ENCODE measurements at places on chromosomes 6 and 20.
A peak's percentile ranks its signal among the peaks of the same experiment; 100 is the strongest.

- no peak for ATAC-seq
These were observed 399.9 kb upstream of the MARCKS start for GRCh38 chr6:113457198-113457597.

GRCh38 chr6:3913077-3913957 lies 64.1 kb downstream of the FAM50B start:
- peak; percentile 86 for ATAC-seq

DNA sequence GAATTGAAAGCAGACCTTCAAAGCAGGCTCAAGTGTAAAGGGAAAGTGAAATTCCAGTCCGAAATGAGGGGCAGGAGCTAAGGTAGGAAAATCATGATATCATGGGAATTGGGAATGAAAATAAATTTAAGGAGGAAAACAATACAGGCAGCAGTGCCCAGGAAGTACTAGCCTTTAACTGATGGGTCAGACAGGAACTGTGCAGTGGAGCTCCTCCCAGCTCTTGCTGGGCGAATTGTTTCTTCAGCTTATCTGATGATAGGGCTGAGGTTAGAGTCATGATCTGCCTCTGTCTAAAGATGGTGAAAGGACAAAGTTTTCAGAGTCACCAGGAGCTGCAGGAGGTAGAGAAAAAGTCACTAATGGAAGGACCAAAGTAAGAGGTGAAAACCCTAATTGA lies 457.9 kb upstream of the PTCHD4 start:
- ATAC-seq: no peak

- ATAC-seq: no peak
These were observed 3.4 kb downstream of the CST2 start for GRCh38 chr20:23823111-23823510.

DNA sequence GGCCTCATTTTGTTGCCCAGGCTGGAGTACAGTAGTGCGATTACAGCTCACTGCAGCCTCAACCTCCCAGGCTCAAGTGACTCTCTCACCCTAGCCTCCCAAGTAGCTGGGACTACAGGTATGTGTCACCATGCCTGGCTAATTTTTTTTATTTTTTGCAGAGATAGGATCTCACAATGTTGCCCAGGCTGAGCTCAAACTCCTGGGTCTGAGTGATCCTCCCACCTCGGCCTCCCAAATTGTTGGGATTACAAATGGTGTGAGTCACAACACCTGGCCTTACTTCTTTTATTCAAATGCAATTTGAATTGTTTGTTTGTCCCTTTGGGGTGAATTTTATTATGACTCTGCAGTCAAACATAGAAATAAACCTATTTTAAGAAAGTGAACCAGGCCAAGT lies 131.7 kb upstream of the SLC22A16 start:
- no peak for ATAC-seq

- ATAC-seq: no peak
These were observed 398.0 kb downstream of the PLCB1 start for GRCh38 chr20:8530022-8530421.

GRCh38 chr6:119308048-119308570 lies 41.5 kb downstream of the MAN1A1 start:
- peak; percentile 73 for ATAC-seq

DNA sequence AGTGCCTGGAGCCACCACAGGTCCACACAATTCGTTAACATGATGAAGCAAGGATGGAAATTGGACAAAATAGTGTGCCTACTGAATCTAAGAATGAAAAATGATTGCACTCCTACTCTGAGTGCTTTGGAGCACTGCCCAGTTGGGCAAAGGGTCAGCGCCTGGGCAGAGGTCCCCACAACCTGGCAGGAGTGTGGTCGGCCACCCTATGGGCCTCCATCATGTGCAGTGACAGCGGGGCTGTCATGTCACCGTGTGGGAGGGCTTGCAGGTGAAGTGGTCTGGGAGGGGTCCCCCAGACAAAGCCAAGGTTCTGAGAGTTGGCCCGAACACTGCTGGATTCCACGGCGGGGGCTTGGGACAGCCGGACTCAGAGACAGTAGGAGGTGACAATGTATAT lies 36.2 kb upstream of the CD93 start:
- ATAC-seq: no peak

GRCh38 chr6:109478841-109479624 lies 4.0 kb downstream of the ZBTB24 start:
- no peak for ATAC-seq

- no peak for ATAC-seq
These were observed 38.1 kb upstream of the THBS2 start for GRCh38 chr6:169291646-169292337.

DNA sequence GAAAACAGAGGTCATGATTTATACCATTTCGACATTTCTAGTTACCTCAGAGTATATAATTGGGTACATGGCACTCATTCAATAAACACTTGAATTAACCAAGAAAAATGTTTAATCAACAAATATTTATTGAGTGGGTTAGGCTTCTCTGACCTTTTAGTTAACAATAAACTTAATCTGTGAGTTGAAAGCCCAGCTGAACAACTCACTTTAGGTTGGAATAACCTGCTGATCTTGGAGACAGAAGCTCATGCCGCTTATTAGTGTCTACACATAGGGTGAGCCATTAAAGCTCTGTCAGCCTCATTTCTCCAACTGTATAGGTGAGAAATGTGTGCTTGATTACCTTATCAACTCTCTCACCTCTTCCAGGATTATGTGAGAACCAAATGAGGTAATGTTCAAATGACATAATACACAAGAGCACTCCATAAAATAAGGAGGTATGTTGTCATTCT lies 98.2 kb upstream of the DTNBP1 start:
- no peak for ATAC-seq

DNA sequence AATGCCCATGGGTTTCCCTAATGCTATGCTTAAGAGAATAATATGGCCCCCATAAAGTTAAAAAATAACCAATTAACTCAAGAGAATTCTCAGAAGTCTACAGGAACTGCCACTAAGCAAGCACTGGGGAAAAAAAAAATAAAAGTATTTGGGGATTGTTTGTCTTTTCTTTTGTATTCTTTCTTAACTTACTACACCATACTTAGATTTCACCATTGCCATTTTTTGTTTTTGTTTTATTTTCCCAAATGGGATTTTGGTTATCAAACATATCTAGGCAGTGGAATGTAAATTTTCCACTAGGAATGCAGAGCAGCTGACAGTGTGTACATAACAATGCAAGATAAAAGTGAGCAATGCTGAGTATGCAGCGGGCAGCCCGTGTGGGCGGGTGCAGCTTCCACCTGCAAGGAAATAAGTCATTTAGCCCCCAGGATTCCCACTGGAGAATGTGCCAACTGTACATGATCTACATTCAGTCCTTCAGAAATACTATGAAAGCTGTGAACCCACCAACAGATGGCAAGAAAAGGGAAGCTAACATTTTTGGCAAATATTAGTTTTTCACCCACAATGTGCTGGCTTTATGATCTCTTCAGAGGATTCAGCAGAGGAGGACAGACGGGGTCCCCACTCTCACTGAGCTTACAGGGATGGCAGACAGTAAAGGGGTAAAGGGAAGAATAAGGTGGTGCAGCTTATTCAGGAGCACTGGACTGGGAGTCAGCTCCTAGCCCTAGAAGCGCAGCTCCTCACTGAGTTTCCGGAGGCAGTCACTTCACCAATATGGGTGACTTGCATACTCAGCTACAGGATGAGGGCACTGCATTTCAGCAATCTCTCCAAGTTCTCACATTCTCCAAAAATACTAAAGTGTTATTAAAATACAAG lies 44.4 kb downstream of the DCDC2 start:
- no peak for ATAC-seq

DNA sequence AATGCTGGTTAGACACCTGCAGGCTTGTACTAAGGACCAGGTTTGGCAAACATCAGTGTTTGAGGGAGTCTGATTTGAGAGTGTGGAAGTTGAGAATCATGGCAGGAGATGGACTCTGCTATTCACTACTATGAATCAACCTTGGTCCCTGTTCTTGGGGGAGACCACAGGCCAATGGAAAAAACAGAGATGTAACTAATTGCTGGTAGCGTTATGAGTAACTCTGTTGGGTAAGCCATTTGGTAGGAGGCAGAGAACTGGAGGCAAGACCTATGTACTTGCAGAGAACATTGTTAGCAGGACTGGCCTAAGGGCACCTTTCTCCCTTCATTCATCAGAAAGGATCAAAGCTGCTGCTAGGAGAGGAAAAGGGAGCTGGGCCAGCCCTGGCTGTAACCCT lies 8.3 kb upstream of the WFDC2 start:
- ATAC-seq: no peak

- ATAC-seq: no peak
These were observed 33.0 kb downstream of the GJA10 start for GRCh38 chr6:89927264-89927663.

DNA sequence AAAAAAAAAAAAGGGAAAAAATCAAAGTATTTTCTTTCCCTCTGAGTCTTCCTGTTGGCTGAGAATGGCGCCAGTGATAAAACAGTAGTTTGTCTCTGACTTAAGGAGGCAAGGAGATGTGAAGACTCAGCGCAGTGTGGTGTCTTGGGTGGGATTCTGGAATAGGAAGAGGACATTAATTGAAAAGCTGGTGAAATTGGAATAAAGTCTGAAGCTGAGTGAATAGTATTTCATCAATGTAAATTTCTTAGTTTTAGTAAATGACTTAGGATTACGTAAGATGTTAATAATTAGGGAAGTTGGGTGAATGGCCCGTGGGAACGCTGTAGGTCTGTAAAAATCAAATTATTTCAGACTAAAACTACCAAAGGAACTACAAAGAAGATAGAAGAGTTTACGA lies 122.8 kb upstream of the ZNF217 start:
- no peak for ATAC-seq

GRCh38 chr6:16727996-16728395 lies 33.3 kb downstream of the ATXN1 start:
- no peak for ATAC-seq

DNA sequence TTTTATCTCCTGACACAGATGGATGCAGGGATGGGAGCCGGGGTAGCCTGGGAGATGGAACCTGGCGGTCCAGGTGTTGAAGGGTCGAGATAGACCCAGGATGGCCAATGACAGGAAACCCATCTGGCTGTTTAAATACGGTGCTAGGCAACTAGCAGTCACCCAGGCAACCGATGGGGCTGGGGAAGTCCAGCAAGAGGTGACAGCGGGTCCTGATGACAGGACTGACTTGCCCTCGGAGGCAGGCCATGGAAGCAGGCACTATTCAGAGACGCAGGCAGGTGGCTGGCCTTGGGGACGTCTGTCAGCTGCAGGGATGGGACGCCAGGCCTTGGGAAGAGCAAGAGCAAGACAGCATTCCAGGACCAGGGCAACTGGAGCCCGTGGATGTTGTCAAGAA lies 135.4 kb upstream of the RALGAPA2 start:
- no peak for ATAC-seq

- no peak for ATAC-seq
These were observed 106.6 kb downstream of the RTN4IP1 start for GRCh38 chr6:106522562-106523250.

- no peak for ATAC-seq
These were observed 537 bp downstream of the TCP1 start for GRCh38 chr6:159788753-159789376.

- ATAC-seq: no peak
These were observed 5.0 kb upstream of the OCSTAMP start for GRCh38 chr20:46555370-46555956.
